ENCODE measurements at places on chromosomes 13 and 19. TPM values are rescaled to one million over a fixed set of nuclear protein-coding genes. Genes with fewer than 3 reads are reported as not detected.

RFPL4AL1 gene
- total RNA-seq = not detected

ZNF575 gene
- 3.1 TPM for total RNA-seq

ICAM4 gene
- 0.59 TPM for total RNA-seq

DNA sequence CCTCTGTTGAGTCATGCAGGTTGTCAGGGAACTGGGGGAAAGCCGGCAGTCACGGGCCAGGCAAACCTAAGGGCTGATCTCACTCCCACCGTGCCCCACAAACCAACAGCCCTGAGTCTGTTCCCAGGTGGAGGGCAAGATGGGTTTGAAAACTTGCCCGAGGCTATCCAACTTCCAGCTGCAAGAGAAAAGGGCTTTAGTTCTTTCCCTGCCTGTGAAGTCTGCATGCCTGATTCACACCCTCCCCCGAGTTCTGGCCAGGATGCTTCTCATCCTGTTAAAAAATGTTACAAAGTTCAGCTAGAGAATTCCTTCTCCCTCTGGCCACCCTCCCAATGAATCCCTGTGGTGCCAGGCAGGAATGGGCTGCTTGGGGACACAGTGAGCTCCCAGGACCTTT is 33.1 kb downstream of the MYO16 start:
- no peak for DNase-seq

GRCh38 chr13:50518781-50519201 is 324.7 kb downstream of the DLEU7 start:
- no peak for DNase-seq
